ENCODE measurements at places on chromosomes 6 and 20.

DNA sequence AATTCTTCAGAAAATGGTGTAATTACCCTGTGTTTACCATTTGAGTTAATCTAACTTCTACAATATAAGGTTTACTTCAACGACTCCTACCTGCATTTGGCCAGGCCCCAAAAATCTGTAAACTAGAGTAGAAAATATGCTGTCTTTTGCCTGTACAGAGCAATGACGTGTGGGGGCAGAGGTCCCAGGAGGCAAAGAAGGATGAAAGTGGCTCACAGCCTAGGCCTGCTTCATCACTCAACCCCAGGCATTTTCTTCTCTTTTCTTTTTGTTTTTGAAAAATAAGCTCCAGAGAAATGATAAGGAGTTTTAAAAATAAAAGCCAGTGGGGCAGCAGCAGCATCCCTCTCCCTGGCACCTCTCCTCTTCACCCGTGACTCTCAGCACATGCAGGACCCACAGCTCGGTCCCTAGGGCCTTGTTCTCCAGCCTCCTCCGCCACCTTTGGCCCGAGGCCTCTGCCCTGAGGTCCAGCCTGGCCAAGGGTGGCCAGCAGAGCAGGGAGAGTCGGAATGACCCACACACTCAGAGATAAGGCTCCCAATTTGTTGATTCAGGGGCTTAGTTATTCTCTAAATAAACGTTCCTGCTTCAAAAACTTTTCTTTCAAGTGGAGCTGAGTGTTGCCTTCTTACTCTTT is 310.3 kb upstream of the RNF24 start:
- no peak for DNase-seq

GRCh38 chr20:47857569-47858464 is 72.5 kb upstream of the SULF2 start:
- DNase-seq, result no peak

GRCh38 chr6:143741480-143741879 is 63.7 kb downstream of the PHACTR2 start:
- DNase-seq, result no peak

DNA sequence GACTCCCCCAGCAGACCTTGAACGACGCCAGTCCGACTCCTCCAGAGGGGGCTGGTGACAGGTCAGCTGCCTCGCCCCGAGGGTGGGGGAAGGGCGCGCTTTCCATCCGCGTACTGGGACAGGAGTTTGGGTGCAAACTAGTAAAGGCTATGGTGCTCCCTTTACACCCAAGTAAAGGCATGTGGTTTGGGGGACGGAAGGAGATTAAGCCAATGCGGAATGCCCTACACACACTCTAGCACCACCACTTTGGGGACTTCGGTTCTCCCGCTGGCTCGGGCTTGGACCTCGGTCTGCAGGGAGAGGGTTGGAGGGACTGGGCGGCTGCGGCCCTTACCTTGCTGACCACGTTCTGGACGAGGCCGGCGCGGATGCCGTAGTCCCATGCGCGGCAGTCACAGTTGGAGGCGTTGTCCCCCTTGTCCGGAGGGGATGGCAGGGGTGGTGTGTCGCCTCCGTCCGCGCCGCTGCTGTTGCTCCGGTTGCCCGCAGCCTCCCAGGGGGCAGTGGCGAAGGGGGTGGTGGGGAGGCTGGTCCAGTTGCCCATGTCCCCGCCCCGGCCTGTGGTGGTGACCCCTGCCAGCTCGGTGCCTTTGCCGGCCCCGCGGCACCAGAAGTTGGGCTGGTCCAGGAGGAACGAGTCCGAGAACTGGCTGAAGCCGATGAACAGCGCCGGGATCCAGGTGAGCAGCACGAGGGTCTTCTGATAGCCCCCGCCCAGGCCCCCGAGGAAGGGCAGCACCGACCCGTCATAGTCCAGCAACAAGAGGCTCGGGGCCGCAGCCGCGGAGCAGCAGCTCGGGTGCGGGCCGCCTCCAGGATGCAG is 1.1 kb downstream of the SLC22A23 start:
- no peak for DNase-seq

DNA sequence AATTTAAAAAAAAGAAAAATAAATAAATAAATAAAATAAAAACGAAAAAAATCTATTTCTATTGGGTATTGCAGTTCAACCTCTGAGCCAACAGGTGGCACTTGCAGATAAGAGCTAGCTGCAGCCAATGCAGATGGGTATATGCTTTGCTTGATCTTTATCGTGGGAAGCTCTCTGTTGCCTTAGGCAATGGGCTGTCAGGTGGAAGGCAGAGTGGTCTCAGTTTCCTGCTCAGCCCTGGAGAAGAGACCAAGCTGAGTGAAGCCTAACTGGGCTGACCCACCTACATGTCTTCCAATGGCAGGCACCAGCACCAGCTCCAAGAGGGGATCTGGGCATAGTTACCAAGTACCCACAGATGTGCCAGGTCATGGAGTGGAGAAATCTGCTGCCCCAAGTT is 95.0 kb downstream of the AK9 start:
- no peak for DNase-seq

- no peak for DNase-seq
These were observed 86.3 kb downstream of the RFPL4B start for GRCh38 chr6:112433457-112433856.

DNA sequence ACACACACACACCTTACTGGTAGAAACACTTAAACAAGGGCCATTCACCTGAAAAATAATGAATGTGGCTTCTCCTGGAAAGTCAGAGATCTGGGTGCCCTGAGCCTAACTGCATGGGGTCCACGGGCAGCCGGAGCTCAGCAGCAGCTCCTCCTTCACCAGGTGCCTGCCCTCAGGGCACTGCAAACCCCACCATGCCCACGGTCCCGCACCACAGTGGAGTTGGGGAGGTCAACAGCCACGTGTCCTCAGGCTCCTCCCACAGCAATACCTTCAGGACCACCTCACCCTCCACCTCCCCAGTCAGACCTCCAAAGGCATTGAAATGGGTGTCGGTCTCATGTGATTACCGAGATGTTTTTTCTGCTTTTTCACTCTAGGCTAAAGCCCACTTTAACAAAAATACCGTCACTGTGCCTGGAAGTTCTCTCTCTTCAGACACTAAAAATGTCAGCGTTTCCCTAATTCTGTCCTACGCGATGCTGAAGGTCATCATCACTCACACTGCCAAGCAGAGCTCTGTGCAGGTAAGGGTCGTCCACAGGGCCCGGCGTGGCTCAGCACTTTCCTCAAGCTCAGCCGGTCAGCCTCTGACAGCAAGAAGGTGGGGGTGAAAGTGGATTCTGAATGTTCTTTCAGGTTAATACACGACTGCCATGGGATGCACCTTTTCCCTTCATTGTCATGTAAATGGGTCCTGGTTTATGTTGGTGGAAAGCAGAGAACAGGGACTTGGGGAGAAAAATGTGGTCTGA is 48.9 kb downstream of the CDK5RAP1 start:
- DNase-seq, result no peak

- no peak for DNase-seq
These were observed 28.5 kb downstream of the GMDS start for GRCh38 chr6:2216794-2217383.

- no peak for DNase-seq
These were observed 81.7 kb downstream of the TAF4 start for GRCh38 chr20:61983965-61984364.

DNA sequence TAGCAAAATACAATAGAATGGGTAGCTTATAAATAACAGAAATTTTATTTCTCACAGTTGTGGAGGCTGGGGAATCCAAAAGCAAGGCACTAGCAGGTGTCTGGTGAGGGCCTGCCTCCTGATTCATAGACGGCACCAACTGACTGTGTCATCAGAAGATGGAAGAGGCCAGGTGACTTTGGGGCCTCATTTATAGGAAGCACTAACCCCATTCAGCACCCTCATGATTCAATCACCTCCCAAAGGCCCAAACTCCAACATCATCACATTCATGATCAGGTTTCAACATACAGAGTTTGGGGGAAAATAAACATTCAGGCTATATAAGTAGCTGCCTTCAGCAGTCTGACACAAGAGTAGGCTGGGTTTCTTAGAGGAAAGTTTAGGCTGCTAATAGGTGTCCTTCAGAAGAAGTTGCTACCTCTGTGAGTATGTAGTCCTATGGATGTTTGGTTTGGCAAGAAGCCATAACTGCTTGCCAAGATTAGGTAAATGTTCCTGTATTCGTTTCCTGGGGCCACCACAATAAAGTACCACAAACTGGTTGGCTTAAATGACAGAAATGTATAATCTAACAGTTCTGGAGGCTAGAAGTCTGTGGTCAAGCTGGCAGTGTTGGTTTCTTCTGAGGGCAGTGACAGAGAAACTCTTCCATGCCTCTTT is 48.8 kb downstream of the NT5E start:
- no peak for DNase-seq

DNA sequence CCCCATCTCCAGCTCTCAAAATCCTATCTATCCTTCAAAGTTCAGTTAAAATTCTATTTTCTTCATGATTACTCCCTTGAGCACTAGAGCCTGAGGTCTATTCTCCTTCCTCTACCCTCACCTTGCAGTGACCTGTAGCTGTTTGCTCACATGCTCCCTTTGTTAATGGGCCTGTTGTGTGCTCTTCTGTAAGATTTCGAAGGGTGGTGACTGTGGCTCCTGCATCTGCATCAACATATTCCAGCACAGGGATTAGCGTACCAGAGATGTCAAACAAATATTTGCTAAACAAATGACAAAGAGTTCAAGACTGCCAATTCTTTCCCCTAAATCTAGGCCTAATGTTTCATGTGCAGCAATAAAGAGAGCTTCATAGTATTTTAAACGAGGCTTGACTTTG is 69.5 kb downstream of the ELOVL5 start:
- DNase-seq, result no peak

DNA sequence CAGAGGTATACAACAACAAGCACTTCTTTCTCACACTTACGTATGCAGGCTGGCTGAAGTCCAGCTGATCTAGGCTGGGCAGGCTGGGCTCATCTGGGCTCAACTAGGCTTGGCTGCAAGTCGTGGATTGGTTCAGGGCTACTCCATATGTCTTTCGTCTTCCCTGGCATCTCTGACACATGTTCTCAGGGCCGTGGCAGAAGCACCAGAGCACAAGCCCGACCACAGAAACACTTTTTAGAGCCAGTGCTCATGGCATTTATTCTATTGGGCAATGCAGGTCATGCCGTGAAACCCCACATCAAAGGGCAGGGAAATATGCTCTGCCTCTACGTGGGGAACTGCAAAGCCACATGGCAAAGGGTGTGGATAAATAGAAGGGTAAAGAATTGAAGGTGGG is 93.8 kb downstream of the RIN2 start:
- no peak for DNase-seq

GRCh38 chr20:8250539-8251200 is 118.6 kb downstream of the PLCB1 start:
- no peak for DNase-seq

DNA sequence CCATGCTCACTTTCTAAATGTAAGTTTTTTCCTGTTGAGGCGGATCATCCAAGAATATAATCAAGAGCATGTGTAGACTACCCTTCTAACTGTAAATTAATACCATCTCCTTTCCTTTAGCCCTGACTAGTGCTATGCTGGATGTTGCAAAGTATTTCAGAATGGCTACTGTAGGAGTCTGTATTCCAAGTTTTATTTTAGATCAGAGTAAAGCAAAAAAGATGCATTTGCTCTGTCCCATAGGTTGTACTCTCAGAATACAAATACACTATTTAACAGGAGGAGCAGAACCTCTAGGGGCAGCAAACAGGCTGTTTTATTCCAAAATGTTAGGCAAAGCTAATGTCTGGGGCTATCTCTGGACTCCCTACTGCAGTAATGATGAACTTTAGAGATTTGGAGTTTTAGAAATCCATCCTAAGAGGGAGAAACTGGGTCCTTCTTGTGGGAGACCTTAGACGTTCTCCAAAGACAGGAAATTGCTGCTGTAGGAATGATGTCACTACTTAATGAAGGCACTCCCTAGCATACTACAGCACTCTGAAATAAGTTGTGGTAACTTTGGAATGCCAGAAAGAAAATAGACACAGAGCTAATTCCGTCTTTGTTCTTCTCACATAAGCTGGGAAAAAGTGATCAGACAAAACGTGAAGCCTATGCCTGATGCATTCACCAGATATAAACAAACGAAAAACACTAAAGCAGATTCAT is 392.4 kb upstream of the HS3ST5 start:
- DNase-seq, result no peak

DNA sequence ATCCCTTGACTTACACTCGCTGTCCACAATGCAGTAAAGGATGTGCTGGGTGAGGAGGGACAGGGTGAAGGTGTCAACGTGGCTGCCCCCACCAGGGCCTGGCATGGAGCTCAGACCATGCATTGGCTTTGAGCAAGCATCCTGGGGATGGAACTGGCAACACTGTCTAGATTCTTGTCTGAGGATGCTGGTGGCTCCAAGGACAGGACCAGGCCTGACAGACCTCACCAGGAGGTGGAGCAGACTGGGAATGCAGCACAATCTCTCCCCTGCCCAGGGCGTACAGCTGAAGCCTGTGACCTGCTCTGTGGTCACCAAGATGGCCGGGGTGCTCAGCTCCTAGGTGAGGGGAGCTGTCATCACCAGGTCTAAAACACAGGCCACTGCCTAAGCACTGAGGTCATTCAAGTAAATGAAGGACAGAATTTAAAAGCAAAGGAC is 50.9 kb downstream of the MYH7B start:
- no peak for DNase-seq

- no peak for DNase-seq
These were observed 5.9 kb upstream of the EYA4 start for GRCh38 chr6:133235221-133235620.

DNA sequence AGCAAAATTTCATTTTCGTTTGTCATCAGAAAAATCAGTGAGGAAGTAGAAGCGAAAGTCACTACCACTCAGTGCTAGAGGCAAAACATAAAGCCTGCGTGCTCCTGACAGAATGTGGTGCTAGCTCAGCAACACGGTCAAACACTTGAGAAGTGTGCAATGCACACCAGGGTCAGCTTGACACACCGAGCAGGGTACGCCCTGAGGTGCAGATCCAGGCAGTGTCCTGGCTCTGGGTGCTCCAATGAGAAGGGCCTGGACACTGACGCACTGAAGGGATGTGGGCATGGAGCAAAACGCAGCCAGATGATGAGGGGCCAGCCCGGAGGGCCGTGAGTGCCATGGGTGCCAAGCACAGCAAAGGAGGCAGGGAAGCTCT is 5.9 kb downstream of the RNASET2 start:
- DNase-seq, result no peak

DNA sequence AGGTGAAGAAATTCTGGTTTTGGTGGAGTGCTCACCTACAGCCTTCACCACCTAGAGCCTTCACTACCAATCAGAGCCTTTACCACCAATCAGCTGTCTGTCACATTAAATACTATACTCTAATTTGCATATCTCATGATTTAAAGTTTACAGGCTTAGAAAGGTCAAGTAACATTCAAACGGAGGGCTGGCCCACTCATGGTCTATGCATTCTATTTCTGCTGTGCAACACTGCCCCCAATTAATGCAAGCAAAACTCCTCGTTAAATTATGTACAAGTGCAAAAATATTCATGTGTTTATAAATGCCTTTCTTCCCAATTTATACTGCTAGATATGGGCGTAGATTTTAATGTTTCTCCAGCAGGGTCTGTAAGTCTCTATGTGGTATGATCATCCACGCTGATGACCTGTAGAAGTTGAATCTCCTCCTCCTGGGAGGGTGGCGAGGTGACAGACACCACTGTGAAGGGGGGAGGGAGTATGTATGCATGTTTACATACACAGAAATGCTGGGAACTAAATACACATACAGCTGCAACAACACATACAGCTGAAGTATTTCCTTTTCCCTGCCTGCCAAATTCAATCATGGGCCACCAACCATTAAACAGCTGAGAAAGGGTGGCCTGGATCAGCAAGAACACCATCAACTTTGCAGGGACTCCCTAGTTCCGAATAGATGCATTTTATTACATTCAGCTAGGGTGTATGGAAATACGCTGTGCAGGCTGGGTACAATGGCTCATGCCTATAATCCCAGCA is 13.1 kb downstream of the RRAGD start:
- no peak for DNase-seq

GRCh38 chr6:51827580-51827979 is 259.8 kb downstream of the PKHD1 start:
- DNase-seq, result no peak

GRCh38 chr6:9675122-9675521 is 739.8 kb downstream of the TFAP2A start:
- DNase-seq, result no peak
